Type B pancreatic cell (in vitro differentiated cells): ENCODE measurements at places on chromosomes 12 and 14. TPM values are rescaled to one million over a fixed set of nuclear protein-coding genes. Genes with fewer than 3 reads are reported as not detected.

The ZNF605 gene
- 18.3 and 20.6 TPM in 2 replicates for total RNA-seq

GRCh38 chr14:99758121-99758821 is 34.9 kb upstream of the EML1 start:
- DNase-seq: no peak

The SCN8A gene
- total RNA-seq: 2.6 and 3.9 TPM in 2 replicates

The DBX2 gene
- total RNA-seq: 0.10 TPM in 1 of 2 replicates, not detected in the other

- DNase-seq: no peak
Observed at GRCh38 chr12:1832801-1833595, 12.6 kb downstream of the LRTM2 start.

DNA sequence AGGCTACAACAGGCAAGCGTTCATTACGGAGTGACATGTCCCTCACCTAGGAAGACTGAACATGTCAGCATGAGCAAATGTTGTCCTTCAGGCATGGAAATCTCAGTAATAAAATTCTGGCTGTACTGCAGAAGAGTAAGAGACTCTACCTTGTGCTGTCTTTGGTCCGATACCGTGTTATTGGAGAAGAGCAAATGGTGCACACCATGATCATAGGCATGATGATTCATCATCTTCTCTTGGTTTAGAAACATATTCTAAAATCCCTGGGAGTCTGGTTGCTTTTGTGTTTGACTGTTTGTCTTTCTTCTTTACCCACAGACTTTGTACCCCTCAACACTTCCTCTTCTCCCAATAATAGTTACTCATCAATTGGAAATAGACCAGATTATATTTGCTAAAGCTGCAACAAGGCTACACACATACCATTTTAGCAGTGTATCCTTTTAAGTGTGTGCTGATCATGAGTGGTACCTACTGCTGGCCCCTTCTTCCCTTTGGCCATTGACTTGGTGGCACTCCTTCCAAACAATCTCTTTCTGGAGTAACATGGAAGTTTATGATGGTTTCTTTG is 93.5 kb downstream of the RTN1 start:
- DNase-seq: no peak

- DNase-seq: no peak
Observed at GRCh38 chr14:33510063-33510481, 440.8 kb downstream of the EGLN3 start.

The KRT85 gene
- not detected in 2 replicates for total RNA-seq

DNA sequence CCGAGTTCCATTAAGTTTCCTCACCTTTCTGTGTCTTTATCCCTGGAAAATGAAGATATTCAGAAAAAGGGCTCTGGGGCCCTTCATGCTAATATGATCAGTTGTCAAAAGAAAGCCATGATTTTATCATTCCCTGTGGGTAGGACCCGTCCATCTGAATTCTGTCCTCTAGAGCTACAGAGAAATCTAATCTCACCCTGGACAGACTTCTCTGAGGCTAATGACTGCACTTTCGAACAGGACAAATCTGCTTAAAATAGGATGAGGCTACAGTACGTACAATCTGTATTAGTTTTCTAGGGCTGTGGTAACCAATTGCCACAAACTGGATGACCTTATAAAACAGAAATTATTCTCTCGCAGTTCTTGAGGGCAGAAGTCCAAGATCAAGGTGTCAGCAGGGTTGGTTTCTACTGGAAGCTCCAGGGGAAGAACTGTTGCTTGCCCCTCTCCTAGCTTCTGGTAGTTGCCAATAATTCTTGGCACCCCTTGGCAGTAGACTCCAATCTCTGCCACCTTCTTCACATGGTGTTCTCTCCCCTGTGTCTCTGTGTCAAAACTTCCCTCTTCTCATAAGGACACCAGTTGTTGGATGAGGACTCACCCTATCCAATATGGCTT is 1.3 kb downstream of the AK7 start:
- no peak for DNase-seq

- no peak for DNase-seq
Observed at GRCh38 chr12:112862636-112863290, 44.0 kb upstream of the OAS1 start.

DNA sequence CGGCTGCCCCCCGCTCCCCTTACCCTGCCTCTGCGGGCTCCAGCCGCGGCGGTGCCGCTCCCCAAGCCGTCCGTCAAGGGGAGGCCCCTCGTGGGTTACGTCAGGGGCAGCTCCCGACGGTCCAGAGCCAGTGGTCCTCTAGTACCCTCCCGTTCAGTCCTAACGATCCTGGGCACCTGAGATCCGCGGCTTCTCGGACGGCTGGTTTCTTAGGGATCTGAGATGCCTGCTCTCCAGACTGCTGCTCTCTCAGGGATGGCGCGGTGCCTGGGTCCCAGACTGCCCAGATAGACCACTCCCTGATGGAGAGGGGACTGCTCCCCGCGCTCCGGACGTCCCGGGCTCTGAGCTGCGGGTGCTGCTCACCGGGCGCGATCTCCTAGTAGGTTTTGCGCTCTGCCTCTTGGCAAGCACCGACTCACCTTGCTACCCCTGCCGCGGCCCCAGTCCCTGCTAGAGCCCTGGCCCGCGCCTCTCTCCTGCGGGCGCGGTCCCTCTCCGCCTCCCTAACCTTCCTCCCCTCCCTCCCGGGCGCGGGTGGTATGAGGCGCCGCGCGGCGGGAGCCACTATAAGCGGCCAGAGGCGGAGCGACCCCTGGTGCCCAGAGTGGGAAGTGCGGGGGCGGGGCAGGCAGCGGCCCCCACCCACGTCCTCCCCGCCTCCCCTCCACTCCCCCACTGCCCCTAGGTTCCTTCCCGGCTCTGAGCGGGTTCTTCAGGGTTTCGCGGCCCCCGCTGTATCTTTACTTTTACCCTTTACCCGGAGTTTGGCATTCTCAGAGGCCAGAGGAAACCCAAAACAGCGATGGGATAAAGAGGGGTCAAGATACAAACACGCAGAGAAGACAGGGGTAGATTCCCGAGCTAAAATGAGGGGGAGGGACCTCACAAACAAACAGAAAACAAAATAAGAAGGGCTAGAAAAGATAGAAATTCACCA is at the start of gene C1QL4:
C1QL4 (minus strand) TSS at position 544 of the 940 bp plus-strand sequence. CDS start 711 bp downstream, outside the sequence.
- peak; percentile 92 for DNase-seq

The PTPRQ gene
- 0.36 and 1.3 TPM in 2 replicates for total RNA-seq

The ZFP36L1 gene
- 457 and 564 TPM in 2 replicates for total RNA-seq

DNA sequence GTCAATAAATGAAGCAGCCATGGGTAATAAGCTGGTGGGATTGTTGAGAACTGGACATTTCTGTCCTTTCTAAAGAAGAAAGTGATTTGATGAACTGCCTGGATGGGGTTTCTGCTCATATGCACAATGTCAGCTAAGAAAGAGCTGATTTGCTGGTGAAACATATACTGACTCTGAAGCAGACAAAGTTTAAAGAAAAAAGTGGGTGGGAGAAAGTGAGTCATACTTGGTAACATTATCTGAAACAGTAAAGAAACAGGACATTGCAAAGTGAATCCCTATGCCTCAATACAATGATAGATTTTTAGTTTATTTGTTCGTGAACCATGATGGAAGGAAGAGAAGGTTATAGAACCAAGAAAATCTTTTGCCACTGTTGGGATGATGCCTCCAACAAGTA is 95.6 kb upstream of the DNM1L start:
- DNase-seq: no peak

DNA sequence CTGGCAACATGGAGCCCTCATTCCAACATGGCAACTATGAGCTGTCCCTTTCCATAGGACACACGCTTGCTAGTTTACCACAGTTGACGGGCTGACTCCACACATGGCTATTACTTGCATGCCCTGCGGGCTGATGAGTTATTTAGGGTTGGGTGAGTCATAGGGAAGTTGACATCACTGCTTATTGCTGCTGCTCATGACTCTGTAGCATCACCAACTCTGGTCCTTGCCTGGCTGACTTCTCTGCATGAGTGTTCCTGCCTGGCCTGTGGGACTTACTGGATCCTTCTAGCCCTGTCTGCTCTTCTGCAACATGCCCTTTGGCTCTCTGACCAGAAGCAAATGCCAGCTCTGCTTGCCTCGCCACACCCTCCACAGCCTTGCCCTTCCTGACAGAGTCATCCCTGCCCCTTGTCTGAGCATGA is 199.5 kb downstream of the ANO6 start:
- DNase-seq: no peak

DNA sequence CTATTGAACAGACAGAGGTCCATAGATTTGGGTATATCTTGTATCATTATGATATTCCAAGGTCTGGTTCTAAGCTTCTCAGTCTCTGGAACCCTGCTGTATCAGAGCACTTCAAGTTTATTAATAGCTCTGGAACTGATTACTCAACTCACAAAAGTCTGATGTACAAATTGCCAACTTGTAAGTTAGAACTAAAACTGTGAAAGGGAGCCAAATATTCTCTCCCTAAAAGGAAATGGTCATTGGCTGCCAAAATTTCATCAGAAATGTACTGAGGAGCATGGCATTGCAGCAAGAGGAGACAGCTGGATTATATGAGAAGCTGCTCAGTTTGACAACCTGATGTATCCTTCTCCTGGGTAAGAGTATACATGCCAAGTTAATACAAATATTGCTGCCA is 828.8 kb upstream of the SEL1L start:
- no peak for DNase-seq

- no peak for DNase-seq
Observed at GRCh38 chr14:101950100-101950499, 14.3 kb upstream of the DYNC1H1 start.

DNA sequence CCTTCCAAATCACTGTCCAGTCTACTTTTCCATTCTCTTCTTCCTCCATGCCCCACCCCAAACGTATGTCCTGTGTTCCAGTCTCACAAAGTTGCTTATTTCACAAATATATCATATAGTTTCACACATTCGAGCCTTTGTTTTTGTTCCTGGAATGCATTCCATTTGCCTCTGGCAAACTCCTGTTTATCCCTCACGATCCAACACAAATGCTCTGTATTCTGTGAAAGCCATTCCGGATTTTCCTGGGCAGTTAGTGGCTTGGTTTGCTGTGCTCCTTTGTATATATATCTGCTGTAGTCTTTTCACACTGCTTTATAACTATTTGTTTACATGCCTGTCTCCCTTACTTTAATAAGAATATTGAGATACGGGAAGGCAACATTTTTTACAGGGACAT is 9.0 kb downstream of the RIC8B start:
- no peak for DNase-seq

The TAS2R19 gene
- total RNA-seq: 3.1 and 3.5 TPM in 2 replicates

The FAM186B gene
- total RNA-seq: 0.14 and 0.21 TPM in 2 replicates

GRCh38 chr14:78029601-78030372 is 140.4 kb upstream of the NRXN3 start:
- DNase-seq: no peak
